ENCODE measurements at places on chromosomes 2 and 18.

GRCh38 chr2:78989051-78989450 is 36.5 kb upstream of the REG3G start:
- DNase-seq = no peak

DNA sequence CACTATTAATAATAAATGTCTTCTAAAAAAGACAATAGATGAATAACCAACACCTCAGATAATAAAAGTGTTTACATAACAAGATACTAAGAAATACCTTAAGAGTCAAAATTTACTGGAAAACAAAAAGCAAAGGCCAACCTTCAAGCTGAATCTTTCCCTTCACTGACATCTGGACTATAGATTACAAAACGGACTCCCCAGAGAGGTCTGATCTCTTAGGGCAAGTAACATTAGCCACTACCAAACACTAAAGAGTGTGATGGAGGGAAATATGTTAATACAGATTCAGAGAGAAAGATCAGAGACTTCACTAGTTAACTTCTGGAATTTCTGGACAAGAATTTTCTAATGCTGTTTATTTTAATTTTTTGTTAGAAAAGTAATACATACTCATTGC is 13.9 kb downstream of the CLASP1 start:
- DNase-seq = no peak

DNA sequence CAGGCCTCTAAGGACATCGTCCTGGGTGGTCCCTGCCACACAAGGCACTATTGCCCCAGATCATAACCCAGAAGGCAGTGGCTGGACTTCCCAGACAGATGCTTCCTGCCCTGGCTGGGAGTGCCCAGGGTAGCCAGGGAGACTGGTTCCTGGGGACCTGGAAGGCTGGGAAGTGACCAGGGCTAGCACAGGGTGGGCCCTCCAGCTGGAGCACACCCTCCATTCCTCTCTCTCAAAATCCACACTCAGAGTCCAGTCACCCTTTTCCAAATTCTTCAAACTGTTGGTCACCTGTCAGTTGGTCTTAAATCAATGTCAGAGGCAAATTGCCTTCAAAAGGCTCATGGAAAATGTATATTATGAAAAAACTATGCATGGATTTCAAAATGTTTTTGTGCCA is 11.6 kb upstream of the TUBB6 start:
- no peak for DNase-seq

GRCh38 chr18:63575681-63576080 is 11.5 kb upstream of the SERPINB13 start:
- no peak for DNase-seq

DNA sequence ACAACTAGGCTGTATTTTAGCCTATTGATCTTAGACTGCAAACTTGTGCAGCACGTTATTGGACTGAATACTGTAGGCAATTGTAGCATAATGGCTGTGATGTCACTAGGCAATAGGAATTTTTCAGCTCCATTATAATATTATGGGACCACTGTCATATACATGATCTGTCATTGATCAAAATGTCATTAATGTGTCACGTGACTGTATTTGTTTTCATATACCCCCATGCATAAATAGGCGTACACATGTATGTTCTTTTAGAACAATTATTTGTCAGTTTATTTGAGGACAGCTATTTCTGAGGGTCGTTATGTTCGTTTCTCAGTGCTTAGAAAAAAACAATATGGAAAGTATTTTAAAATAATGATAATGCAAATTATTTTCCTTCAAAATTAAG is 111.9 kb upstream of the CDH2 start:
- DNase-seq = no peak
